ENCODE measurements at places on chromosomes 5 and 9. TPM values are rescaled to one million over a fixed set of nuclear protein-coding genes. Genes with fewer than 3 reads are reported as not detected.

Gene GBGT1
- total RNA-seq, result 42.9 TPM

Gene SPINK6
- not detected for total RNA-seq

DNA sequence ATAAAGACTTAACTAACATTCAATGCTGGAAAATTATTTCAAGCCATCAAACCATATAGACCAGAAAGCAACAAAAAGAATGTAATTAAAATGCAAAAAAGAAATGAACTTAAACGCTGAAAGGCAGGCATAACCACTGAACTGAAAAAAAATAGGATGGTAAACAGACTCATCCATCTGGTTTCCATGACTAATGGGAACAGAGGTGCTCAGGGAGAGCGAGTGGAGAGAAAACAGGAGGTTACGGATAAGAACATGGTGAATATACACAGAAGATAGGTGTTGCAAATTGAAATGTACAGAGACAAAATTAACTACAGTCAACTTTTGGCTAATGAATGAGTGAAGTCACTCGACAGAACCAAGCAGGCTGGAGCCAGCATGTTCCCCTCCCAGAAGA is 43.5 kb upstream of the RNF38 start:
- H3K27ac ChIP-seq, result no peak overlapping the region
- DNase-seq, result no peak
- no peak overlapping the region for H3K4me3 ChIP-seq

GRCh38 chr5:91223886-91224285 is 159.2 kb downstream of the ARRDC3 start:
- H3K36me3 ChIP-seq, result no peaks in the 10 kb centered on the region
- H3K27ac ChIP-seq, result no peak overlapping the region
- no peaks in the 10 kb centered on the region for H3K27me3 ChIP-seq
- no peak overlapping the region for H3K4me3 ChIP-seq
- H3K4me1 ChIP-seq, result no peaks in the 10 kb centered on the region

DNA sequence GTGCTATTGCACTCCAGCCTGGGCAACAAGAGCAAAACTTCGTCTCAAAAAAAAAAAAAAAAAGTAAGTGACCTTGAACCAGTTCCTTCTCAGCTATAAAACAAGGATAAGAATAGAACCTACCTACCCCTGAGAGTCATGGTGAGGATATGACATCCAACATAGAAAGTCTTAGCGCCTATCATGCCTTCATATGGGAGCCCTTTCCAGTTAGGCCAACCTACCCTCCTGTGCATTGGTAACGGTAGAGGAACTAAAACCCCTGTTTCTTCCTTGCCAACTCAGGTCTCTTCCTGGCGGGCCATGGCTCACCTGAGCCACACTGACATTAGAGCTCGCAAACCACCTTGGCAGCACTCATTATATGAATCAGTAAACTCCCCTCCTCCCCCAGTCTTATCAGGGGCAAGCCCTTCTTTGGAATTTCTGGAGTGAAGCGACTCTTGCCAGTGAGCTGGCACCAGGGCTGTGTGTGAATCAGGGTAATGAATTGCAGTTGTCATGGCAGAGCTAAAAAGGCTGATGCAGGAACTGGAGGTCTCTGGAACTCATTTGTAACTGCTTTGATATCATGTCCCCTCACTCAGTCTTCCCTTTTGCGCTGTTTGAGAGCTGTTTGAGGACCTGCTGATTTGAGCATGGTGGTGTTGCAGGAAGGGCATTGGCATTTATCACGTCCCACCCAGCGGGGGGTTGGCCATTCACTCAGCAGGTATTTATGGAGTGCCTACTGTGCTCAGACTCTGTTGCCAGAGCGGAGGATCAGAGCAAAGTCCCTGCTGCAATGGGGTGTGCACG is 10.3 kb downstream of the WWC1 start:
- H3K4me1 ChIP-seq, result no peaks in the 10 kb centered on the region
- DNase-seq, result no peak
- no peaks in the 10 kb centered on the region for H3K36me3 ChIP-seq
- H3K27ac ChIP-seq, result no peak overlapping the region
- H3K4me3 ChIP-seq, result no peak overlapping the region
- H3K27me3 ChIP-seq, result no peaks in the 10 kb centered on the region

- no peak for DNase-seq
- no peak overlapping the region for H3K27ac ChIP-seq
- no peaks in the 10 kb centered on the region for H3K36me3 ChIP-seq
- no peak overlapping the region for H3K4me3 ChIP-seq
- H3K4me1 ChIP-seq, result no peaks in the 10 kb centered on the region
Observed at GRCh38 chr9:69937360-69937759, 106.3 kb upstream of the MAMDC2 start.

DNA sequence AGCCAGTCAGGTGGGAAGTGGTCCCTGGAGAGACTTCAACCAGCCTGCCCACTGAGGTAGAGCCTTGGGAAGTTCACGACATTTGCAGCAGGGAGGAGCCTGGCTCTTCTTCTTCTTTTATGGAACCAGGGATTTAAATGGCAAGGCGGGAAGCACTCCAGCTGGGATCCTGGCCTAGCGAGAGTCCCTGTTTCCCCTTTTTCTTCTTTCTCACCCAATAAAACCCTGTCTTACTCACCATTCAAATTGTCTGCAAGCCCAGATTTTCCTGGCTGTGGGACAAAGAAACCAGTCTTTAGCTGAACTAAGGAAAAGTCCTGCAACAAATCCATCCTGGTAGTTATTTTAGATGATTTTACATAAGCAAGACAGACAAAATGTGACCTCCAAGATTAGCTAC is 503.7 kb downstream of the CDH10 start:
- H3K27me3 ChIP-seq, result no peaks in the 10 kb centered on the region
- H3K36me3 ChIP-seq, result no peaks in the 10 kb centered on the region
- no peak overlapping the region for H3K27ac ChIP-seq

Gene MZB1
- 12.2 TPM for total RNA-seq

DNA sequence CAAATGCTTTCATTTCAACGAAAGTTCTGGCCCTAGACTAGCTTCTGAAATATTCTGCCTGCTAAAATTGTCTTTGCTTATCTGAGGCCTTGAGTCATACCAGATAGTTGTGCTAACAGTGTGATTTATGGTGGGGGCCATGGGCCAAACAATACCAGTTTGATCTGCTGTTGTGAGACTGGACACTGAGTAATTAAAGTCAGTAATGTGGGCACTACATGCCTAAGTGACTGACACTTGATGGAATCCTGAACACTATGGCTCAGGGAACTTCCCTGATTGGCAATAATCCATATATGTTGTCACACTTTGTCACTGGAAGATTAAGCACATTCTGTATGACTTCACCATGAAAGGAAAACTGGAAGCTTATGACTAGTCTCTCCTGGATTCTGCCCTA is 127.6 kb upstream of the CYLC2 start:
- H3K4me3 ChIP-seq, result no peak overlapping the region
- H3K27ac ChIP-seq, result no peak overlapping the region
- no peak for DNase-seq
- no peaks in the 10 kb centered on the region for H3K27me3 ChIP-seq

- no peaks in the 10 kb centered on the region for H3K4me1 ChIP-seq
- DNase-seq, result no peak
- peaks cover 2% of the 10 kb centered on the region for H3K27me3 ChIP-seq
Observed at GRCh38 chr5:43427306-43427705, 15.1 kb upstream of the CCL28 start.

Gene APBB3
- 36.1 TPM for total RNA-seq

Gene CDH10
- total RNA-seq, result 0.28 TPM

GRCh38 chr5:178589180-178590140 is 733 bp downstream of the COL23A1 start:
- H3K27ac ChIP-seq, result peak overlapping the region; percentile 80
- peak; percentile 66 for DNase-seq
- H3K4me1 ChIP-seq, result peaks cover 12% of the 10 kb centered on the region
- H3K4me3 ChIP-seq, result peak overlapping the region; percentile 36
- H3K27me3 ChIP-seq, result peaks cover 16% of the 10 kb centered on the region

DNA sequence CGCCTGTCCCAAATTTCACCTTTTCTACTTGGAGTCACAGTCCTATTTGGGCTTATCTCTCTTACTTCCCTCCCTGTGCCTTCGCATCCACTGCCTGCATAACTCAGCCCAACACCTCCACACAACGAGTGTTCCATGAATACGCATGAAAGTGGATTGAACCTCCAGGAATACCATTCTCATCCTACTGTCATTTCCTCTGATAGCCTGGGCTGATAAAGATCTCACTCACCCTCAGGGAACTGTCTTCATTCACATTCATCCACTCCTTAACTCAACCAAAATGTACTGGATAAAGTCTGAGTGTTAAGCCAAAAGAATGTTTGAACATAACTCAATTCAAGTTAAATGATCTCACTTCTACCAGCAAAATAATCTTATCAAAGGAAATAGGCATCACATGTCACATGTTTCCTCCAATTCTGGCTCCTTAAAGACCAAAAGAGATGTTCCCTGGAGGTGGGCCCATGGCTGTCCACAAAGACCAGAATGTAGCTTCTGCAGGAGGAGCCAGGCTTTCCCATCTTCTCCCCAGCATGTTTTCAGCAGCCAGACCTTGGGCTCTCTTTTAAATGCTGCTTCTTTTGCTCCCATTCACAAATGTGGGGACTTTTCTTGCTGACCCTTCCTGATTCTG is 28.4 kb upstream of the TRIO start:
- no peak for DNase-seq
- H3K36me3 ChIP-seq, result no peaks in the 10 kb centered on the region
- no peak overlapping the region for H3K4me3 ChIP-seq
- no peaks in the 10 kb centered on the region for H3K4me1 ChIP-seq

Gene ANKRD31
- total RNA-seq, result 0.51 TPM

DNA sequence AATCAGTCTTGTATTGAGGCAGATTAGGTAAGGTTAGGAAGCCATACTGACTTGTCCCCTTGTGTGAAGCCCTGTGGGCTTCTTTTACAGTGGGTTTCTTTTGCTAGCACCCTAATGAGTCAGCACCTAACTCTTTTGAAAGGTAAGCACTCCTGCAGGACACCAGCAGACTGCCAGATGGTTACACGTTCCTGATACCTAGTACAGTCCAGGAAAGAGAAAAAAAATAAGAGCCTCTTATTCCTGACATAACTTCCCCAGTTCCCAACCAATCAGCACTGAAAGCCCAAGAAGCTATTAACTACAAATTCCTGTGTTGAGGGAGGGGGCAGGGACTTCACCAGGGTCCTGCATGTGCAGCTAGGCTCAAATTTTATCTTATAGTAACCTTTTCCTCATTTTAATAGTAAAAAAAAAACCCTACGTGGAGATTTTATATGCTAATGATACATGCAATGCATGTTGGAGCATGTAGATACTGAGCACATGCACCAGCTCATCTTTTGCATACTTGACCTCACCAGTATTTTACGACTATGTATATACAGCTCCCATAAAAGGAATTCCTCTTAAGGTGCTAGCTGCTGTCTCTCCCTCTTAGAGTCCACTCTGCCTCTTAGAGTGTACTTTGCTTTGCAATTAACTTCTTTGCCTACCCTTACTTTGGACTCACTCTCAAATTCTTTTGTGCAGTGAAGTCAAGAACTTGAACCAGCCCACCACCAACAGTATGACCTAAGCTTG is 84.7 kb upstream of the RORB start:
- no peak for DNase-seq
- no peaks in the 10 kb centered on the region for H3K36me3 ChIP-seq
- no peaks in the 10 kb centered on the region for H3K4me1 ChIP-seq
- no peak overlapping the region for H3K27ac ChIP-seq
- H3K4me3 ChIP-seq, result no peak overlapping the region

GRCh38 chr5:33143405-33144123 is 297.2 kb upstream of the TARS1 start:
- H3K4me1 ChIP-seq, result no peaks in the 10 kb centered on the region
- H3K27ac ChIP-seq, result no peak overlapping the region
- H3K4me3 ChIP-seq, result no peak overlapping the region
- no peaks in the 10 kb centered on the region for H3K27me3 ChIP-seq
- DNase-seq, result no peak

DNA sequence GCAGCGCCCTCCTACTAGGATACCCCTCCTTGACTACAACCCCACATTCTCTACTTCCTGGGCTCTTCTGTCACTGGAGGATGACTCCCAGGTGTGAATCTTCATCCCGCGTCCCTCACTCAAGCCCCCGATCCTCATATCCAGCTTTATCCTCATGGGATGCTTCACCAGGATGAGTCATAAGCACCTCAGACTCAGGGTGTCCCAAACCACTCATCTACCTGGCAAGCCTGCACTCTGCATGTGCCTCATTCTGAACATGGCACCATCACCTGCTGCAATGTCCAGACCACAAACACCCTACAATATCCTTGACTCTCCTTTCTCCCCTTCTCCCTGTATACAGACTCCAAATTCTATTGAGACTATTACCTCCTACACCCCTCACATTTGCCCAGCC is 1.5 kb upstream of the TGFBI start:
- H3K27ac ChIP-seq, result no peak overlapping the region
- DNase-seq, result no peak
- peaks cover 6% of the 10 kb centered on the region for H3K4me1 ChIP-seq
- H3K27me3 ChIP-seq, result no peaks in the 10 kb centered on the region
- no peaks in the 10 kb centered on the region for H3K36me3 ChIP-seq

DNA sequence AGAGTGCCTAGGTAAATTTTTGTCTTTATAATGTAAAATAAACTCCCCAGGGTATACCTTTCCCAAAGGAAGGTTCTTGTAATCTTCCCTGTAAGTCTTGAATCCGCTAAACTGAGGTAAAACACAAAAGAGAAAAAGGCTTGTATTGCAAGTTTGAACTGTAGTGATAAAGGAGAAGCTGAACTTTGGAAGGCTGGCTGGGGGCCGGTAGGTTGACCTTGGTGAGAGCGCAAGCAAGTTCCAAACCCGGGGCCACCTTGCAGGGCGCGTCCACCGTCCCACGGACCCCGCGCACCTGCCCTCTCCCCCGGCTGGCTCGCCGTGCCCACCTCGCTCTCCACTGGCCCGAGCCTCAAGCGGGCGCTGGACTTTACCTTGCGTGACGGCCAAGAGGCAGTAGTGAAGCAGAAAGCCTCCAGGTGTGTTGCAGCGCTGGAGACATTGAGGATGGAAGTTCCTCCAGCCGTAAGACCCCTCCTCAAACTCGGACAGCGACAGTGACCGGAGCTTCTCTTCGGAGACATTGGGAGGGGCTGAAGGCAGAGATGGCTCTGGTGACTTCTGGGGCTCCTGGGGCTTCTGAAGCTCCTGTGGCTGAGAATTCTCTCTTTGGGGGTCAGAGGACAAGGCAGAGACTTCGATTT is 428 bp downstream of the SLCO4C1 start:
- H3K36me3 ChIP-seq, result no peaks in the 10 kb centered on the region
- peak overlapping the region; percentile 76 for H3K27ac ChIP-seq
- H3K27me3 ChIP-seq, result no peaks in the 10 kb centered on the region
- DNase-seq, result no peak
- peak overlapping the region; percentile 65 for H3K4me3 ChIP-seq
- peaks cover 5% of the 10 kb centered on the region for H3K4me1 ChIP-seq

- no peak overlapping the region for H3K27ac ChIP-seq
- no peak for DNase-seq
- H3K36me3 ChIP-seq, result no peaks in the 10 kb centered on the region
- no peak overlapping the region for H3K4me3 ChIP-seq
- H3K4me1 ChIP-seq, result peaks cover 9% of the 10 kb centered on the region
Observed at GRCh38 chr5:139413153-139413552, 9.3 kb upstream of the SPATA24 start.
